ENCODE measurements at places on chromosomes 4 and X.

DNA sequence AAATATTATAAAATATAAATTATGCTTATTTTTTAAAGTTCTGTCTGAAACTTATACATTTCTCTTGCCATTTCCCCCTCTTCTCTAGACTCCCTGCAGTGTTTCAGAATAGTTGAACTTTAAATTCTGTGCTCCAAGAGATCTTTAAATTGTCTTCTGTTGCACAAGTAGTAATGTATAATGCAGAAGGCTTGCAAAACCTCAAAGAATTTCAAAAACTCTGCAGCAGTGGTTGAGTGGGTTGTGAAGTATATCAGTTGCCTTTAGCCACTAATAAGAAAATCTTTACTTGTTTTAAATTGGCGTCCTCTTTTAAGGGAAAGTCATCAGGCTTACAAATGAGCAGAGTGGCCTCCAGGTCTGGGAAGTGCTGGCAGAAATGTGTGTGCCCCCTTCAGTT is 1153.3 kb upstream of the PABPC4L start:
- DNase-seq: no peak

GRCh38 chr4:18042754-18043153 is 21.2 kb upstream of the LCORL start:
- DNase-seq: no peak

DNA sequence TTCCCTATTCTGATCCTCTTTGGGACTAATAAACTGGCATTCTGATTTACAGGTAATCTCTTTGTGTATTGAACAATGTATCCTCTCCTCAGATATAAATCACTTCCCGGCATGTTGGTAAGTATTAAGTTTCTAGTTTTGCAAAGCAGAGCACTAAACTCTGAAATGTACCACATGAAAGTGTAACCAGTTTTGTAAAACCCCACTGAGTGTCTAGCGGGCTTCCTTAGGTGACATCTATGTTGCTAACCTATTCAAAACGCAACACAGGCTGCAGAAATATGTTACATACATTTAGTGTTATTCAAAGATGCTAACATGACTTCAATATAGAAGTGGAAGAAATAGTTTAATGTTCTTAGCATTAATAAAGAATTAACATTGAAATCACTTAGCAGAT is 25.2 kb downstream of the DNAJB14 start:
- DNase-seq: no peak

GRCh38 chr4:136725286-136726081 is 806.8 kb downstream of the PCDH18 start:
- DNase-seq: no peak

GRCh38 chrX:41481264-41482109 is 34.3 kb downstream of the NYX start:
- no peak for DNase-seq

DNA sequence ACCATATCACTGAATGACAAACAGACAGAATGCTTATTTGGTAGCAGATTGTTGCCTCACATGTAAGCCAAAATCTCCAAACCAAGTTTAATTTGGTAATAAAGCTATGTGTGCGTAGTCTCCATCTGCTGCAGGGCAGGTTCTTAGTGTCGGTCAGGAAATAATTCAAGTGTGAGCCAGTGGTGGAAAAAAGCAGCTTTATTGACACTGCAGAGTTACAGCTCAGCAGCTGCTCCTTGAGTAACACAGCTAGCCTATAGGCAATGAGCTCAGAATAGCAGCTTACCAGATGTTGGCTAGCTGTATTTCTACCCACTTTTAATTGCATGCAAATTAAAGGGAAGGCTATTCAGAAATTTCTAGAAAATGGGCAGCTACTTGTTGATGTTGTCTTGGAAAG is 757.8 kb upstream of the HS3ST1 start:
- DNase-seq: no peak

GRCh38 chr4:10082047-10082446 is 34.6 kb downstream of the WDR1 start:
- no peak for DNase-seq

DNA sequence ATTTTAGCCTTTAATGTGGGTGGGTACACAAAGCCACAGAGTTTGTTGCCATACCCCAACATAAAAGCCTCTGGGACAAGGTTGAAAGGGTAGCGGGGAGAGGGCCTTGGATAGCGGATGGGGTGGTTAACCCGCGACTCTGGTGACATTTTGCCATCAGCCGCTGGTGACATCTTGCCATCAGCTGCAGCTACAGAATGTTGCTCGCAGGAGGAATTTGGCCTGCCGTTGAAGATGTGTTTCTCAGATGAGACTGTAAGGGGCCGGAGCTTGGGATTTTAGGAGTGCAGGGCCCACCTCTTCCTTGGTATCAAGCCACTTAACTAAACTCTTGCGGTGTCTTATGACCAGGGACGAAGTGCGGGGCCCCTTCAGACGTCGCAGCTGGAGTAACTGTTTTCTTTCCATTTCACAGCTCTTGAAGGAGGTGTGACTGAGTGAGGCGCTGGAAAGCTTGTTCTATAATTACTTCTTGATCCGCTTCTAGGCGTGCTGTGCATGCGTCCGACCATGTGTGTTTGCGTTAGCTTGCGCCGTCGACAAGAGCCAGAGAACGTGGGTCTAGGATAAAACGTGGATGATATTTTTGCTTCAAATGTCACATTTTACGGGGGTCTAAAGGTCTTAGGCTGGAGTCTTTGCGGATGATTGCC is 820 bp upstream of the RASL11B start:
- no peak for DNase-seq

DNA sequence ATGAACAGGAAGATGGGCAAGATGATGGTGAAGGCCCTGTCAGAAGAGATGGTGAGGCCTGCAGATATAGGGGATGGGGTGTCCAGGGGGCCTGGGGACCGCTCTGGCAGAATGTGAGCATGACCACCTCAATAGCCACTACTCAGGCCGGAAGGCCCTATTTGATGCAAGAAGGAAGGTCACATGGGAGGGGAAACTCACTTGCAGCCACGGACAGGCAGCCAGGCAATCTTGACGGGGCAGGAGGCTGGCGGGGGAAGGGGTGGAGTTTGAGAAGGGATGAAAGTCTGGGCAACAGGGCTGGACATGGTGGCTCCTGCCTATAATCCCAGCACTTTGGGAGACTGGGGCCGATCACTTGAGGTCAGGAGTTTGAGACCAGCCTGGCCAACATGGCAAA is 8.8 kb downstream of the SASH3 start:
- DNase-seq: no peak

DNA sequence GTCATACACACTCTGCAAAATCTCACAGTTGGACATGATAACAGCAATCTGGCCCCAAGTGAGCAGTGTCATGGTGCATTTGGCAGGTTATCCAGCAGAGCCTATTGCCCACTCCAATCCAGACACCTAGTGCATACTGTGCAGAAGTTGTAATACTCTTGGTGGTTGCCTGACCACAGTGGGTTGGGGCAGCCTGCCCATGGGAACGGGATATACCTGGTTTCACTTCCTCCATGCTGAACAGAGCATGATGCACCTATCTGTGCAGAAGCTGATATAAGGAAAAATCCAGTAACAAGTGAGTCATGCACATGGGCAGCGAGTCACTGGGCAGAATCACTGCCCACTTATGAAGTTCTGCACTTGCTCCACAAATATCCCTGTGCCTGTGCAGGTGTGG is 105.3 kb upstream of the IGSF1 start:
- DNase-seq: no peak

- DNase-seq: no peak
These were observed 1.1 kb upstream of the UBE2D3 start for GRCh38 chr4:102828497-102828808.

DNA sequence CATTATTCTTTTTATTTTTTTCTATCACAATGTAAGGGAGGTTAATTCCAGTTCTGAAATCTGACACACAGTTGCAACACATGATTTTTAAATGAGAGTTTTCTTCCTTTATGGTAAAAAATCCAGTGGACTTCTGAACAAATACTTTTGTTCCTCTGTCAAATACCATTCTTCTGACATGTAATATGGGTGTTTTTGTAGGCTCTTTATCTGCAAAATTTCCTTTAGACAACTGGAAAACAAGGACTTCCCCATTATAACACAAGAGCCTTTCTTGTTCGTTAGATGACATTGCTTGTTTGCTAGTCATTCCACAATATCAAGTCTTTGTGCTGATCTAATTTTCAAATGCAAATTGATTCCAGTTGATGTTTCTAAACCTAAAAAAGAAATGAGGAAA is 7.7 kb downstream of the FANCB start:
- DNase-seq: no peak

- no peak for DNase-seq
These were observed 21.7 kb downstream of the RBPJ start for GRCh38 chr4:26342328-26343037.

DNA sequence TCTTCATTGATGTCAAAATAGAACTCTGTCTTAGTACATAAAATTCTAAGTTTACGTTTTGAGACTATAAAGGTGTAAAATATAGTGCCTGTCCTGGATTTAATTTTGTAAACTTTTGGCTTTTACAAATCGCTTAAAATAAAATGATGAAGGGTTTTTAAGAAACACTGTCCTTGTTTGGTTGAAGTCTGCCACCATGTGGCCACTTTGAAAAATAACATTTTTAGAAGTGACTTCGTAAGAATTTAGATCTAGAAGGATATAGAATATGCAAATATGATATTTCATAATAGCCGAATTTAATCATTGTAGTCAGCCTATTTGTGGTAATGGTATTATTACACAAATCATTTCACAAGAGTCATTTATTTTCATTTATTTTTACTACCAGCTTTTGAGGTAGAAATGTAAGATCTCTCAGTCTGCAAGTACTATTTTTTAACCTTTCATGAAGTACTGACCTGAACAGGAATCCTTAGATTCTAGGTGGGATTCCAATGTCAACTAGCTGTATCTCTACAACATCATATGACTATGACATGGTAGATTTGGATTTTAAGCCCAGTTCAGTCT is 31.0 kb upstream of the FAT4 start:
- no peak for DNase-seq

- no peak for DNase-seq
These were observed 164.0 kb downstream of the PRKX start for GRCh38 chrX:3549411-3549911.

DNA sequence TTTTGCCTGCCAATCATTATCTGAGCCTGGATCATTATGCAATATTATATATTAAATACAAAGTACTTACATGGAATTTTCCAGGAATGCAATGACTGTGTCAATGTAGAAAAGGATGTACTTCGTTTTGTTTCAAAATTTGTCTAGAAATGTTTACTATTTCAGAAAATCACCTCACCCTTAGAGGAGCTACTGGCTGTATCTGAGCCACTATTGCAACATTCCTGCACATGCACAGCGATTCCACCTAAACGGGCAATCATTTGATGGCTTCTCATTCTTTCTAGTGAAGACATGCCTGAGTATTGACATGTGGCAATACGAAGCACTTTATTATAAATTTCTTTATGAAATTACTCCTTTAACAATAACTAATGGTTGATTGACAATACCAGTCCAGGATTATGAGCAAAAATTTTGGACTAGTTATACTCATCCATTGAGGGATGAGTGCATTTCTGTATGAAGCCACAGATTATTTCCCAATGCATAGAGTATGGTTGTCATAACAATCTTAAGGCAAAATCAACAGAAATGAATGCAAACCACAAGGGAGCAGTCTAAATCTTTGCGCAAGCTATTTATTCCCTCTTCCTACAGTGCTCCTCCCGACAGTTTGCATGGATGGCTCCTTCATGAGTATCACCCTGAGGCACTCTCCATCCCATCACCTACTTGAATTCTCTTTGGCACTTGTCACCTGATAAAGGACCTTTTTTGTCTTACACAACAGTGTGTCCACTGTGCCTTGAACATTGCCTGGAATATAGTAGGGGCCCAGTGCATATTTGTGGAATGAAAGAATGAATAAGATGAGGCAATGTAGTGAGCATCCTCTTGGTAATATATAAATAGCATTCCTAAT is 35.8 kb upstream of the MMAA start:
- DNase-seq: no peak

DNA sequence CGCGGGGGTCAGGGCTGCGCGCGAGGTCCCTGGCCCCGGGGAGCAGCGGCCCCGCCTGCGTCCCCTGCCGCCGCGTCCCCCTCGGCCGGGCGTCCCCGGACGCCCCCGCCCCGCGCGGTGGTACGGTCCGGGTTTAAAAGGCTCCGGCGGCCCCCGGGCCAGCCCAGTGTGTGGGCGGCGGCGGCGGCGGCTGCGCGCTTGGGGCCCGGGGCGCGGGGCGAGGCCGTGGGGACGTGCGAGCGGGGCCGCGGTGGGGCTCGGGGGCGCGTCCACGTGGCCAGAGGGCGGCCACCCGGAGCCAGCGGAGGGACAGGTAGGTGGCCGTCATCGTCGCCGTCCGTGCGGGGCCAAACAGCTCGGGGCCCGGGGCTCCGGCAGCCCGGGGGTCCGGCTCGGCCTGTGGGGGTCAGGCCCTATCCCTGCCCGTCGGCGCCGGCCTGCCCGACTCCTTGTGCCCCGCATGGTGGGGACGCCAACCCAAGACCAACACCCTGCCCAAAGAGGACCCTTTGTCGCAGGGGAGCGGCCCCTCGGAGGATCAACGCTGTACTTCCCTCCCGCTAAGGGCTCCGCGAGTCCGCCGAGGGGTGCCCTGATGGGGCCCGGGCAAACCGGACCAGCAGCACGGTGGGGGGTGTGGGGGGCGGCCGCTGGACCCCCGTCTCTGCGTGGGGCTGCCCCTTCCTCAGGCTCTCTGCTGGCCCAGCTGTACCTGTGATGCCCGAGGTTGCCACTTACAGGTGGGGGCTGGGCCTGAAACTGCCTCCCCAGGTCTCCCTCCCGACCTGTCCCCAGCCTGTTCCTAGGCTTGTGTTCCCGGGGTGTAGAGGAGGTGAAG is at the start of gene PLXNA3:
PLXNA3 (plus strand) TSS at position 166 of the 838 bp plus-strand sequence. CDS start 1,903 bp downstream, outside the sequence.
- DNase-seq: peak; percentile 60

DNA sequence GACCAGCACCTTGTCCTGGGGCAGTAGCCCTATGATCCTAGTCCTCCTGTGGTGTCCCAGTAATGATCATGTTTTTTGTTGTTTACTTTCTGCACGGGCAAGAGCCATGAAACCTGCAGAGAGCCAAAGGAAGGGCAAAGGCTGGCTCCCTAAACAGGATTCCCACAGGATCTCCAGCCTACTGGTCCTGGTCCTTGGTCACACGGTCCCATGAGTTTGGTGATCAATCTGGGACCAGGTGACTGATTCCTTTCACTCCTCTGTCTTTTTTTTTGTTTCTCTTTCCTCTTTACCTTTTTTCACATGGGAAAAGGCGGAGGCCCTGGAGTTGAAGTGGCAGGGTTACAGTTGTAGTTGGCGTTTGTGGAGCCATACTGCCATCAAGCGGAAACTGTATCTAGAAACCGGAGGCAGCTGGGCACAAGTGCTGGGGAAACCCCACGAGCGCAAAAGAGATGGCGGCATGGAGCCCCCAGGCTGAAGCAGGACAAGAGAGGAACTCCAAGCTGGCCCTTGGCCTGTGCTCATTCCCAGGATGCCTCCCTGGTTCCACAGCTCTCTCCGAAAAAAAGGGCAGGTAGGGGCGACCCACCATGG is 34.6 kb downstream of the NBDY start:
- DNase-seq: peak; percentile 77

All from effector CD4-positive, alpha-beta T cell (primary cell).